Dermis blood vessel endothelial cell (primary cell): ENCODE measurements at places on chromosomes 3 and 15.

DNA sequence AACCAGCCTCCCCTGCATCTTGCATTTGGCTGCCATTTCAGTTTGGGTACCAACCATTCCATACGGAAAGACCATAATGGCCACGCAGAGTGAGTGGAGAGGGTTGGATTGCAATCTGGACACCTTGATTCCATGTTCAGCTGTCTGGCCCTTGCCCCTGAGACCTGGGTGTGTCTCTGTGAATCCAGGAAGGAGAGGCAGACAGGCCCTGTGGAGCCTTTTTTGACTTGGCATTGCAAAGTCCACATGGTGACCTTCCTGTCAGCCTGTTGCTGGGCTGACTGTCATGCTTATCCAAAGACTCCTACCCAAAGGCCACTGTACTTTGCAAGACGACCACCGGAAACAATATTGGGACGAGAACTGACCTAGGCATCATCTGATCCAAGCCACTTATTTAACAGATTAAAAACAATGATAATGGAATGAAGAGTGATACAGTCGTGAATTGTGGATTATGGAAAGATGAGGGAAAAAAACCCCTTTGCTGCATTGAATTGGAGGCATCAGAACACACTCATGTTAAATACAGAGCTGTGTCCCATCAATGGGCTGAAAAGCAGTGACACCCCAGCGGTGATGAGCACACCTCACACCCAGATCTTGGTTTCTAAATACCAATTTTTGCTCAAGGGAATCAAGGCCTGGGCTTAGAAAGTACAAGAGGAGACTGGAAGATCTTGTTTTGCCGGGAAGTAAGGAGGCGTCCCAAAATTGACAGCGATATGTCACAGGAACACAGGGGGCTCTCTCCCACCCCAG, 86.0 kb downstream of the LRRK1 start:
- no peak for DNase-seq

DNA sequence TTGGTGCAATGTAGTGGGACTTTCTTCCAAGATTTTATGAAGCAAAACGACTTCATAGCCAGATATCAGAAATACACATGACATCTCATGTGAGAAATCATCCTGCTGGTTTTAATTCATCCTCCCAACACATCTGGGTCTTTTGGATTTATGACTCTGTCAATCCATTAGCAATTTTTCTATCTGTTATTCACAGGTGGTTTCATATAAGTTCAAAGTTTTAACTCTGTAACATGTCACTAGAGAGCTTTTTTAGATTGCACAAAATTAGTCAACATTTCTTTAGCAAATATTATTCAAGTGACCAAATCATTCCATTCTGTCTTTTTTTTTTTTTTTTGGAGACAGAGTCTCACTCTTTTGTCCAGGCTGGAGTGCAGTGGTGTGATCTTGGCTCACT, 30.4 kb downstream of the SQOR start:
- no peak for DNase-seq

DNA sequence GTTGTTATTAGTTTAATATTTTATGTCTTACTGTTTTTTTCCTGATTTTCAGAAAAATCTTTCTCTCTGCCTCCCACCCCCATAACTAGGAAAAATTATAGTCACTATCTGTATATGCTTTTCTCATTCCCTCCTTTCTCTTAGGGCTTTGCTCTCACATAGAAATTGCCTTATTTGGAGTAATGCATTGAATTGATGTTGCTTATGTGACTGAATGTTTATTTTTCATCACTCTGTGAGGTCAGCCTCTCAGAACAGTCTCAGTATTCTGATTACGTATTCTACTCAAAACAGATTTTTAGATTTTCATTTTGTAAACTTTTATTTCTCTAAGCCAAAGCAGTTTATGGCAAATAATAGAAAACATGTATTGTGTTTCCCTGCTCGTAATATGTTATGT, 121.0 kb downstream of the SLMAP start:
- DNase-seq: no peak

DNA sequence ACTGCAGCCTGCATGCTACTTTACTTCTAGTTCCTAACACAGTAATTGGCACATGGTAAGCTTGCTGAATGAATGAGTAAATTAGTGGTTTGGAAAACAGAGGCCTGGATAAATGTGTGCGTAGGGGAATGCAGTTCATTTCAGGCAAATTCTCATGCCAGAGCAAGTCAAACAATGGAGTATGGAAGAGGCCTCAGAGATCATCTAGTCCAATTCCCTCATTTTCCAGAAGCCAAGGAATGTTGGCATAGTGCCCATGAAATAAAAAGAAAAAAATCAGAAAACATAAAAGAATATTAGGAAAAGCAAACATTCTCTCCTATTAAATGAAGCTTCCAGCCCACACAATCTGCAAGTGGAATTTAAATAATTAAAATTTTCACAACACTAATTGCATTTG, 92.4 kb downstream of the MB21D2 start:
- peak; percentile 42 for DNase-seq

- DNase-seq: peak; percentile 29
These were observed 34.3 kb downstream of the STT3B start for GRCh38 chr3:31567036-31567435.

DNA sequence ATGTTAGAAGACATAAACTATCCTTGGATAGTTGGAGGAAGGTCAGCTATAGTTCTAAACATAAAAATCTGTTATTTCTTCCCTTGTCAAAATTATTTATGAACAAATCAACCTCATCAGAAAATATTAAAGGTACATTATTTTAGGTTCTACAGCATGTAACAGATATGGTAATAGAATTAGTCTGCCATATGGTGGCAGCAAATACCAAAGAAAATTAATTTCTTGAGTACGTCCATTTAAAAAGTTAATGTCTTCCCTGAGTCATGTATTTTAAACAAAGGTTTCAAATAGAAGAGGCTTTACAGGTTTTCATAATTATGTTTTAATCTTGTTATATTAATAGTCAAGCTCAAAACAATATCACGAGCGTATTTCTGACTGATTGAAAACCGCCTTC, 17.9 kb upstream of the ANKRD28 start:
- peak; percentile 84 for DNase-seq

DNA sequence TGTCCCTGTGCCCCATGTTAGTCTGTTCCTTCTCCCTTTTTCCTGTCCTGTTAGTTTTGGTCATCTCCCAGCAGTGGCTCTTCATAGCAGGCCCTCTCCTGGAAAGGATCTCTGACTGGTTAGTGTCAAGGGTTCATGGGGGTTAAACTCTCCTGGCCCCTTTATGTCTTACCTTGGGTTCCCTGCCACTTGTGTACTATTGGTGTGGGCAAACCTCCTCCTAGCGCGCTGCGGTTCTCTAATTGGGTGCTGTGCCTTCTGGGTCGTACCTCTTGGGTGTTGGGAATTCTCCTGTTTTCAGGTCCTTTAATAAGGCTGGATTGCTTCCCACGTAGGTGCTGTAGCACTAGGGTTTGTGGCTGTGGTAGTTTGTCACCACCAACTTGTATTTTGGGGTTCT, 18.8 kb downstream of the GMPS start:
- no peak for DNase-seq

GRCh38 chr3:32424581-32425250, 33.1 kb downstream of the CMTM7 start:
- DNase-seq: no peak

GRCh38 chr3:78204977-78205376, 1165.1 kb downstream of the ROBO2 start:
- DNase-seq: peak; percentile 79

DNA sequence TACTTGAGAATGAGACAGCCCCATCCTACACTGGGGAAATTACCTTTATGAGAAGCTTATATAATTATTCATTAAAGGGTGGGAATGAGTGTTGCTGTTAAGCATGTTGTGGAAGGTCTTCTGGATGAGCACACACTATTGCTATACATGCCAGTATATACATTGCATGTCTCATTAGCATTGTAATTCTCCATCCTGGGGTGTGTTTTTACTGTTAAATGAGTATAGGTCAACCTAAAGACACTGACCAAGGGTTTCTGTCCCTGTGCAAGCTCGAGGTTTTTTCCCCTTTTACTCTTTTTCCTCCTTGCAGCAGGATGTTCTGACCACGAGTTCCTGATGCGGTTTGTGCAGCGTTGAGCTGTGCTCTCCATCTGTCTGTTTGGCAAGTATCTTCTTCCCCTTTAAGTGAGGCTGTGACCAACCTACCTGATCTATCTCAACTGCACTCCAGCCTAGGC, 7.2 kb upstream of the IVD start:
- DNase-seq: no peak

DNA sequence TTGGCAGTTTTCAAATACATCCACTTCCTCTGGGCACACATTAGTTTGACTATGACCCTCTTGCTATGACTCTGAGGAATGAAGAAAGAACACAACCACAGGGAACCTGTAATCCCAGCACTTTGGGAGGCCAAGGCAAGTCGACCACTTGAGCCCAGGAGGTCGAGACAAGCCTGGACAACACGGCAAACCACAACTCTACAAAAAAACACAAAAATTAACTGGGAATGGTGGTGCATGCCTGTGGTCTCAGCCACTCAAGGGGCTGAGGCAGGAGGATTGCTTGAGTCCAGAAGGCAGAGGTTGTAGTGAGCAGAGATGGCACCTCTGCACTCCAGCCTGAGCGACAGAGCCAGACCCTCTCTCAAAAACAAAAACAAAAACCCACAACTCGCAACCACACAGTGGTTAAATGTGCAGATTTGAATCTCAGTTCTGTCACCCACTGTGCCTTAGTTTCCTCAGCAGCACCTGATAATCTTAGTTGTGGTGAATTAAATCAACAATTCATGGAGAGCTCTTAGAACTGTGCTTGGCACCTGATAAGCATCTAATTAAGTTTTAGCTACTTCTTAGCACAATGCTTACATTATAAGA, 65.7 kb downstream of the MYLK start:
- DNase-seq: no peak

DNA sequence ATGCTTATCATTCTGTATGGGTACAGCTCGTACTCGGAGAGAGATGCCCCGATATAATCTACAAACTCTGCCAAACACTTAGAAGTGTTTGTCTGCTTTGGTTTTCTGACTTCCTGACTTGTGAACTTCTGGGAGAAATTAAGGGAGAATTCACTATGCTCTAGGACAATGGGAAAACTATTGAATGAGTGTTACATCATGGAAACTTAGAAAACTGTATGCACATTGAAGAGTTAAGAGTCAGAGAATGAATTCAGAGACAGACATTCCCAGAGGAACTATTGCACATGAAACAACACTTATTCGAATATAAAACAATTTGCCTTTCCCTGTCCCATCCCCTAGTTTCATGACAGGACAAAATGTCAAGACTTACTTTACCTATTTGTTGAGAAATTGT, 57.8 kb downstream of the DTWD1 start:
- no peak for DNase-seq

DNA sequence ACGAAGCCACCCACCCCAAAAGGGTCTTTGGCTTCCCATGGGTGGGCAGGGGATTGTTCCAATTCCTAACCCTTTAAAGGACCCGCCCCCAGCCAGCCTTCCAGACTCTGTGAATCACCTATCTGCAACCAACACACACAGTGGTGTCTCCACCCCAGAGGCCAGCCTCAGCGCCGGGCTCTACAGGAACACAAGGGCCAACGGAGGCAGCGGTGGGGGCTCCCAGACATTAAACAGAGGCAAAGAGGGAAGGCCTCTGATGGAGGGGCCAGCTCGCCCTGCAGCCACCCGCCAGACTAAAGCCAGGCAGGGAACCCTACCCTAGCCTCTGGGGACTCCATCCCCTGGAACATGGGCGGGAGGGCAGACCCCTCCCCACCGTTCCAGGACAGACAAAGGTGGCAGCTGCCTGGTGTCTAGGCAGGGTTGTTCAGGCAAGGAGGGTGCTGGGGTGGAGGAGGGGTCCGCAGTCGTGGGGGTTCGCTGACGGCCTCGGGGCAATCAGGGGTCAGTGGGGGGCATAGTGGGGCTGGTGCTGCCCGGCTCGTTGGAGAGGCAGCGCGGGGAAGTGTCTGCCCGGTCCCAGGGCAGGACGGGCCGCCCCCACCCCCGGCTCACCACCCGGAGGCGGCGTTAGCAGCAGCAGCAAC, 448 bp downstream of the SHISA5 start:
- peak; percentile 67 for DNase-seq

- no peak for DNase-seq
These were observed 209.5 kb downstream of the ZIC1 start for GRCh38 chr3:147618691-147619090.

DNA sequence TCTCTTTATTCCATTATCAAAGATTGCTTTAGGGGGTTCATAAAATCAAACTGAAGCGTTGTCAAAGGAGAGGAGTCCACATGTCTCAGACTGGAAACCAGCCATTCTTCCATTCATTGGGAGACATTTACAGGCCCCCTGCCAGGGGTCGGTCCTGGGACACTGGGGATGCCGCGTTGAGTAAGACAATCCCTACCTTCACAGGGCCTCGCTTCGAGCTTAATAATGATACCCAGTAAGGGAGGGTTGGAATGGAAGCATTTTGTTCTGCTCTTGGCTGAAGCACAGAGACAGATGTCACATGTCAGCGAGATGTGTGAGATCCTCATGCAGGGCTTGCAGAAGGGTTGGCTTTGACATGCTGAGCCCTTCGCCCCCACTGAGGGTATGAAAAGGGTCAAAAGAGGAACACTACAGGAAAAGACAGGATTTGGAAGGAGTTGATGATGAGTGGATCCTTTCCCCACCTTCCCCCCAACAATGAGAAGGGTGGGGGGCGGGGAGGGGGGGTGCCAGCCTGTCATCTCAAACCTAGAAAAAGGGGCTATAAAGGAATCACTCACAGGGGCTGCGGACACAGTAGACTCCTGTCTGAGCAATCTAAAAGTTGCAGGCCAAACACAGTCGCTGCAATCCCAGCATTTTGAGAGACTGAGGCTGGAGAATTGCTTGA, 25.6 kb upstream of the ARL8B start:
- DNase-seq: no peak

DNA sequence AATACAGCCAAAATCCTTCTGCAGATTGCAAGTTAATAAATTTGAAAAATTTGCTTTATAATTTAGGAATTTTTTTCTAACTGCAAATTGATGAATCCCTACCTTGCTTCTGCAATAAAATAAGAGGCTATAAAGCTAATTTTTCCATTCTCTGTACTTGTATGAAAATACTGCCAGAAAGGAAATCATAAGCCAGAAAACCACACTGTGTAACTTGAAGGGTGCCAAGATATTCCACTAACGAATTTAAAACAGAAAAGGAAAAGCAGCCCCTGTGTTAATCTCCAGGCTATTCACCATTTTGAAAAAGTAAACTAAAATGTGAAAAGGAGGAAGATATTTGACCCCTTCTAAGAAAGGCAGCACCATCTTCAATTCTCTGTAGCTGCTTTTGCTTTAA, 557.9 kb upstream of the ZNF385D start:
- DNase-seq: no peak

DNA sequence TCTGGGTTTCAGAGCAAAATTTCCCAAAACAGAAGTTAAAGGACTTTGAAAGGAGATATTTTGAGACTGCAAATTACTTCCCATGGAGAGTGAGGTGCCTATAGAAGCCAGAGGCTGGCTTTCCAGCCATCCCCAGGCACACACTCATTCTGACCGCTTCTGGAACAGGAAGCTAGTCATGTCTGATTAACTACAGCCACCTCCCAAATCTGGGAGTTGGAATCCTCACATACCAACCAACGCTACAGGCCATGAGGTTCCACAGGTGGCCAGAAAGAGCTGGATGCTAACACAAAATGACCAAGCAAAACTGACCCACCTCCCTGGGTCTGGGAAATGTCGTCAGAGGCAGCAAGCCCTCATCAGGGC, 87.2 kb downstream of the SNRK start:
- DNase-seq: peak; percentile 59
